ENCODE measurements at places on chromosomes 12 and 14.

GRCh38 chr12:34604631-34605509 lies 582.6 kb downstream of the ALG10 start:
- DNase-seq: no peak

GRCh38 chr12:63495974-63496373 lies 172.3 kb downstream of the DPY19L2 start:
- DNase-seq: no peak

DNA sequence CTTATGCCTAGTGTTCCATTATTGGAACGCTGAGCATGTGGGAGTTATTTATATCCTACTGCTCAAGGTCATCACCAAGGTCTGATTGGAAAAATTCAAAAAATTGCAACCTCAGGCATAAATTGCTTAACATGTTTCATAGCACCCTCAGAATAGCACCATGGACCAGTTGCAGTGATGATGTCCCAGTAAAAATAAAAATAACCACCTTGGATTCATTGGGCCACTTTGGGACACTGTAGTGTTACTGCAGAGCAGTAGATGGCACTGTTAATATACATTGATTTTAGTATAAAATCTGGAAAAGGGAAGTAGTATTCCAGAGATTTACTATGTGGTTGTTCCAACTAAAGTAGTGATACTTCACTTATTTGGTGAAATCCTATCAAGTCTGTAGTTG lies 31.0 kb upstream of the PTCSC3 start:
- no peak for DNase-seq

GRCh38 chr14:75928690-75929181 lies 53.1 kb downstream of the TGFB3 start:
- DNase-seq: no peak

DNA sequence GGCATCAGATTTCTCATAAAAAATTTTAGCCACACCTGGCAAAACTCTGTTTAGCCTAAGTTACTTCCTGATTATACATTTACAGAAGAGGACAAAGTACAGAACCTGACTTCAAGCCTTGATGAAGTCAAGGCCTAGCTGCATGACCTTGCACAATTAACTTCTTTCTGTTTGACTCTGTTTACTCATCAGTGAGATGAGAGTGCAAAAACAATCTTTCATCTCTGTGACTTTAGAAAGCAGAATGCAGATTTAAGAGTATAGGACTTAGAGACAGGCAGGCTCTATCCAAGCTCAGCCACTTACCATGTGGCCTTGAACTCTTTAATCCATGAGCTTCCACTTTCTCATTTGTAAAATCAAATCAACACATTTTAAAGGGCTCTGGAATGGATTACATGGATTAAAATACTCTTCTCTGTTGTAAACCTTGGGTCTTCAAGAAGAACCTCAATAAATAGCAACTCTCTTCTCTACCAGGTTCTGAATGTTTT lies 1178.9 kb downstream of the FLRT2 start:
- DNase-seq: no peak

GRCh38 chr12:55515696-55516095 lies 23.5 kb downstream of the OR6C68 start:
- DNase-seq: no peak

DNA sequence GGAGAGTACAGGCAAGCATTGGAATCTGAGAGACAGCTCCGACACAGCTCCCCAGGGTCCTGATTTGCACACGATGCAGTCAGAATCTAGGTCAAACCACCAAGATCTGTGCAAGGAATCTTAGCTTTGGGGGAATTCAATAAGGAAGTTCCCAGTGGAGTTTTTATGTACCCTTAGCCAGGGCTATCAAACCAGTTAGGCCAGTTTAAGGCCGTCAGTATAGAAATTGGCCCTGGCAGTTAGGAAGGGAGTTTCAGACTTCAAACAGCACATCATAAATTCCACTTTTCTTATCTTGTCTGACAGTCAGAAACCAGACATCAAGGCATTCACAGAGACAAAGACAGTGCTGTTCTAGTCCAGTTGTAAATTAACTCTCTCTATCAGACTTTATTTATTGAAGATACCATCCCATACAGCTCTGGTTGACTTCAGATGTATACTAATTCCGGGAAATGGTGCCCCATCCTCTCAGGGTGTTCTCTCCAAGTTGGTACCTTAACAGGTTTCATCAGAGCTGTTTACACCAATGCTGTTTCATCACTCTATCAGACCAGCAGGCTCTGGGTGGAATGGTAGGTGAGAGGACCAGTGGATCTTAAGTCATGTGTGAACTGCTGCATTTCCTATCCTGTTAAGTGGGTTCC lies 157.5 kb upstream of the ATF7IP start:
- no peak for DNase-seq

DNA sequence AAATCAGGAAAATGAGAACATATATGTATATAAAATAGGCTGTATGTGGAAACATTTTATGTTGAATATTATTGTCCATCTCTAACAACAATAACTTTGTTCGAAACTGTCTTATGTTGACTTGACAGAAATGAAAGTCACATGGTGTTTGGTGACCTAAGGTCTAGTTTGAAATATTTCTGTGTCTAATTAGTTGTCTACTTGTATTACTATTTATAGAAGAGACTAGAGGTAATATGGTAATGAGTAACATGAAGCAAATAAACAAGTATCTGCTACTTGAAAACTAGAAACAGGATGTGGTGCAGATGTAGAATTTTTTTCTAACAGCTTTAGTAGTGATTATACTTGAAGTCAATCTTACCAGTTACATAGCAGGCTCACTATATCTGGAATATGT lies 3.9 kb downstream of the GPHN start:
- no peak for DNase-seq

GRCh38 chr12:55244309-55244708 lies at the start of gene OR6C74:
OR6C74 (plus strand) TSS chr12:55244609; CDS start chr12:55247288, 2,679 bp downstream.
- no peak for DNase-seq

- no peak for DNase-seq
These were observed 258.6 kb upstream of the TMEM132C start for GRCh38 chr12:128008341-128008740.

GRCh38 chr12:66036317-66036716 lies 94.2 kb downstream of the LLPH start:
- DNase-seq: no peak

- no peak for DNase-seq
These were observed 237.5 kb upstream of the TMTC1 start for GRCh38 chr12:30021051-30021833.

DNA sequence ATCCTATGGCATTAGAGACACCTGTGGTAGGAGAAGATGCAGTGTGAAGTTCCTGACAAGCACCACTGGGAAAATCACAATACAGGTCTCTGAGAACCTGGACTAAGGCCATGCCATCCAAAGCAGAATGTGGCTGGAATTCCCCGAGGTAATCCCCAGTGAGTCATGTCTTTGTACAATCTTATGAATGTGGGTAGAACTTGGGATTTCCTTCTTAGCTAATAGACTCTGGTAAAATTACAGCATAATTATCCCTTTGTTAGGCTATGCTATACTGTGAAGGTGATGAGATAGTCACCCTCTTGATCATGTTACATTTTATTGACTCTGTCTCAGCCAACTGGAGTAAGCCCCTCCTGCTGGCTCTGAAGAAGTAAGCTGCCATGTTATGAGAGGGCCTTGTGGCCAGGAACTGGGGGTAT lies 224.3 kb upstream of the DCN start:
- DNase-seq: no peak

DNA sequence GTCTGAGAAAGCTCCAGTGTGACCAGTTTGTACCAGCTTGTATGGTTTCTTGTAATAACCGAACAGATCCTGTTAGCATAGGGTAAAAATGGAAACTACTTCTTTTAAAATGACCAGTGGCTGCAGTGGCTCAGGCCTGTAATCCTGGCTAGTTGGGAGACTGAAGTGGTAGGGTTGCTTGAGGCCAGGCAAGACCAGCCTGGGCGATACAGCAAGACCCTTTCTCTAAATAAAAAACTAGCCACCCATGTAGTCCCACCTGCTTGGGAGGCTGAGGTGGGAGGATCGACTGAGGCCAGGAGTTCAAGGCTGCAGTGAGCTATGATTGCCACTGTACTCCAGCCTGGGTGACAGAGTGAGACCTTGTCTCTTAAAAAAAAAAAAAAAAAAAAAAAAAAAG lies 7.3 kb downstream of the PSEN1 start:
- DNase-seq: no peak

Data from activated T-cell treated with anti-CD3 and anti-CD28 coated beads for 48 hours (primary cell).